ENCODE measurements at places on chromosomes 16 and 17. TPM values are rescaled to one million over a fixed set of nuclear protein-coding genes. Genes with fewer than 3 reads are reported as not detected.

ZMYND15 gene
- 0.72 TPM for polyA plus RNA-seq

DNA sequence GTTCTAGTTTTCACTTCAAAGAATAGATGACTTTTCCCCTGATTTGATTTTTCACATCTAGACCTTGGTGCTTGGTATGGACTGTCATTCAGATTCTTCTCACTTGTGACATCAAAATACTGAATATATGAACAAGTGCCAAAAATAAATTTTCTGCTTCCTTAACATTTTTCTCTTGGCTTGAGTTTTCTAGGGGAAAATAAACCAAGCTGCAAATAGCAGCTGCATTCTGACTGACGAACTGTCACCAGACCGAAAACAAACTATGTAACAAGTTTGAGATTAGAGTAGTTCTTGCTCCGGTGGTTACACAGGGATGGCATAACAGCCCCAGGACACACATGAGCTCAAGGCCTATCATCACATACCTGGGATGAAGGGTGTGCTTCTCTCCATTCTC lies 345.7 kb downstream of the CNTNAP4 start:
- DNase-seq = no peak

GRCh38 chr17:29778956-29779811 lies 150.8 kb downstream of the SSH2 start:
- DNase-seq = peak; percentile 25

- DNase-seq = no peak
Measured at GRCh38 chr16:3530371-3530914, 29.6 kb downstream of the CLUAP1 start.

GRCh38 chr16:89277641-89278341 lies 60.3 kb downstream of the ZNF778 start:
- DNase-seq = no peak

GRCh38 chr17:67377488-67378453 lies 690 bp downstream of the PITPNC1 start:
- no peak for DNase-seq

QPRT gene
- 89.1 TPM for polyA plus RNA-seq

CTDNEP1 gene
- 158 TPM for polyA plus RNA-seq

DNA sequence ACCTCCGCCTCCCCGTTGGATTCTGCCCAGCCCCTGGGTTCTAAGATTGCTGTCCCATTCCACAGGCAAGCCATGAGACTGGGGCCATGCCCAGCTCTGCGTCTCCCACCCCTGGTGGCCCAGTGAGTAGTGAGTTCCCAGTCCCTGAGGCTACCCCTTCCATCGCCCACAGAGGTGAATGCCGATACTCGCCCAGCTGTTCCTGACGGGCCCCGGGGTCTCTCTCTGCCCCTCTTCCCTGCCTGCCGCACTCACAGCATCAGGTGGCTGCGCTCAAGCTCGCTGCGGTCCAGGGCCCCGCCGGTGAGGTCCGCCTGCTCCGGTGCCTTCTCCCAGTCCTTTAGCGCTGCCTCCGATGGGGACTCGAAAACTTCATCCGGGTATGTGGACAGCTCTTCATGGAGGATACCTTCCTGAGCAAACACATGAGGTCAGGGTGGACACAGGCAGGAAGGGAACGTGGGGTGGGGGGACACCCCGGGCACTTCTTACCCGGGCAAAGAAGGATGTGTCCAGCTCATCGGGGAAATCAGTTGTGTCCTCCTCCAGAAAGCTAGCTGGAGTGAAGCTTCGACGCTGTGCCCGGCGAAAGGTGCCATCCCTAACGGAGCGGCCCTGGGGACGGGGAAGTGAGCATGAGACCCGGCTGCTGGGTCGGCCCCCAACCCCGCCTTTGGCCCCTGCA lies 8.8 kb downstream of the SNRNP25 start:
- DNase-seq = no peak

DNA sequence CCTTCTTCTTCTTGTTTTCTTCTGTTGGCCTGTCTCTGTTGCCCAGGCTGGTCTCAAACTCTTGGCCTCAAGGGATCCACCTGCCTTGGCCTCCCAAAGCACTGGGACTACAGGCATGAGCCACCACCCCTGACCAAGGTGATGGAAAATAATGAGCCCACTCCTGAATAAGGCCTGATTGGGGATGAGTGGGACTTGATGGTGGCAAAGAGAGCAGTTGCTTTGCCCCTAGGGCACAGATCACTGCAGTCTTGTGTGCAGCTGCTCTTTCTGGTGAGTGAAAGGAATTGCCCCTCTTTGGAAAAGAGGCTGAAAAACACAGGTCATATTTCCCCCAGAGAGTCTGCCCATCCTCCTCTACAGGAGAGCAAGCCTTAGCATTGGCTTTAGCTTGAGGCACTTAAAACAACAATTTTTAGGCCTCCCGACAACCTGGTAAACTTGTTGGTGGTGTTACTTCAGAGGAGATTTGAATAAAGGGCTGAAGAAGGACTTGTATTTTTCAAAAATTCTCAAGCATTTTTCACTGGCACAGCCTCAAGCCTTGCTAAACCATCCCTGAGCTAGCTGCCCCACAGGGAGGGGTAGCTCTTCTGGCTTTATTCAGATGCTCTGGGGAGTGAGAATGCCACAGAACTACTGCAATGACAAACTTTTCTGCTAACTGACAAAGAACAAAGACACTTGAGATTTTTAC lies 6.1 kb upstream of the PDP2 start:
- DNase-seq = no peak

GRCh38 chr17:79646721-79647455 lies 36.0 kb upstream of the RBFOX3 start:
- DNase-seq = no peak

CAVIN1 gene
- 67.3 TPM for polyA plus RNA-seq

GRCh38 chr17:78674595-78675315 lies 97.6 kb upstream of the DNAH17 start:
- no peak for DNase-seq

ARMC5 gene
- polyA plus RNA-seq = 15.1 TPM

All from left renal pelvis (tissue), 4 donors.